ENCODE measurements at places on chromosomes 7 and 10.

- DNase-seq, result no peak
These were observed 226.0 kb downstream of the CELF2 start for GRCh38 chr10:11243425-11244222.

DNA sequence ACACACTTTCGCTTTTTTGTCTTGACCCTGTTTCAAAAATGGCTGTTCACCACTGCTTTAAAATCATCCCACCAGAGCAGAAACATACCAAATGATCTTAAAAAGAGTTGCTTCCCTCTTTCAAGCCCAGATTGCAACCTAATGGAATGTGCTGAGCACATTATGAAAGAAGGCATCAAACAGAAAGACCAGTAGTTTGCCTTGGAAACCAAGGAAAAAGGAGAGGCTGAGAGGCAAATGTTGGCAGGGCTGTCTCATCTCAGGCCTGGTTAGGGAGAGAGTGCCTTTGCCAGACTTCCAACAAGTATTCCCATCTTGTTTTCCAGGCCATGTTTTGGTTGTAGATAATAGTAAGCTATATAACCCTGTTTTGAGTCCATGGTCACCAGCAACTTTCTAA is 64.3 kb downstream of the ABCB4 start:
- no peak for DNase-seq

GRCh38 chr10:101238732-101239105 is 9.5 kb upstream of the LBX1 start:
- no peak for DNase-seq

- no peak for DNase-seq
These were observed 247.7 kb upstream of the MGMT start for GRCh38 chr10:129219364-129219763.

DNA sequence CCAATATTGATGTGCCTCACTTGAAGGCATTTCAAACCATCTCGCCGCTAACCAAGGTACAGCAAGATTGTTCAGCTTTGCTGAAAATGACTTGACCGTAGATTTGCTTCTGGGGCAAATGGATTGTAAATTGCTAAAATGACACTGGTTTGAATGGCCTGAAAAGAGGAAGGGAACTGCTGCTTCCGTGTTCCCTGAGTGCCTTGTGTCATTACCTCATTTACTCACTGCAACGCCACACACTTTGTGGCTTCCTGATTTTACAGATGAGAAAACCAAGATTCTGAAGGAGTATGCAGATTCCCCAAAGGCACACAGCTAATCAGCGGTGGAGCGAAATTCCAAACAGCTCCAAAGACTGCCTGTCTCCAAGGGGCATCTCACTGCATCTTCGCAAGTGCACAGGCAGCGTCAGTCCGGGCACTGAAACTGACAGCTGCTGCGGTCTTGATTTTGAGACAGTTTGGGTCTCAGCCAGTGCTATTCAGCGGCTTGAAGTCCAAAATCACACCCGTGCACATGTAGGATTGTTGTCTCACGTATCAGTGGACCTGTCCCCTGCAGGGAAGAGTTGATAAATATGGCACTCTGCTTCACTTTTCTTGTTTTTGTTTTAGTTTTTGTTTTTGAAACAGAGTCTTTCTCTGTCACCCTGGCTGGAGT is 290.9 kb downstream of the DPP6 start:
- no peak for DNase-seq

GRCh38 chr10:110209926-110210673 is 2.7 kb downstream of the MXI1 start:
- DNase-seq, result no peak

DNA sequence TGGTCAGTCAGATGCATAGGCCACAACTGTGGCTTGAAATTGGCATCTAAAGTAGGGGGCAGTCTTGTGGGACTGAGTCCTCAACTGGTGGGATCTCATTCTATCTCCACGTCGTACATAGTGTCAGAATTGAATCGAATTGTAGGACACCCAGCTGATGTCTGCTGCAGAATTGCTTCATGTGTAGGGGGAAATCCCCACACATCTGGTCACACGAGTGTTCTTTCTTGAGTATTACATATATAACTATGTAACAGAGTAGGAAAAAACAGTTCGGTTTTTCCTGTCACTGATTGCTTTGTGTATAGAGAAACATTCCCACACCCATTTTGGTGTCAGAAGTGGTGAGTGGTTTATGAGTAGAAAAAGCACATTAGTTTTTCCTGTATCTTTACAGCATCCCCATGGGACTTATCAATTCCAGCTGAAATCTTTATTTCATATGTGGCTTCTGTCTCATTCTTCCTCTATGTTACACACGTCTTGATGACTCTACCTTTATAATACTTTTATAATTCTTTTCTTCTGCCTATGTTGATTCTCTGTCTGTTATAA is 79.4 kb upstream of the PCGF5 start:
- no peak for DNase-seq

- no peak for DNase-seq
These were observed 483.1 kb upstream of the CNTNAP2 start for GRCh38 chr7:145633513-145633912.

DNA sequence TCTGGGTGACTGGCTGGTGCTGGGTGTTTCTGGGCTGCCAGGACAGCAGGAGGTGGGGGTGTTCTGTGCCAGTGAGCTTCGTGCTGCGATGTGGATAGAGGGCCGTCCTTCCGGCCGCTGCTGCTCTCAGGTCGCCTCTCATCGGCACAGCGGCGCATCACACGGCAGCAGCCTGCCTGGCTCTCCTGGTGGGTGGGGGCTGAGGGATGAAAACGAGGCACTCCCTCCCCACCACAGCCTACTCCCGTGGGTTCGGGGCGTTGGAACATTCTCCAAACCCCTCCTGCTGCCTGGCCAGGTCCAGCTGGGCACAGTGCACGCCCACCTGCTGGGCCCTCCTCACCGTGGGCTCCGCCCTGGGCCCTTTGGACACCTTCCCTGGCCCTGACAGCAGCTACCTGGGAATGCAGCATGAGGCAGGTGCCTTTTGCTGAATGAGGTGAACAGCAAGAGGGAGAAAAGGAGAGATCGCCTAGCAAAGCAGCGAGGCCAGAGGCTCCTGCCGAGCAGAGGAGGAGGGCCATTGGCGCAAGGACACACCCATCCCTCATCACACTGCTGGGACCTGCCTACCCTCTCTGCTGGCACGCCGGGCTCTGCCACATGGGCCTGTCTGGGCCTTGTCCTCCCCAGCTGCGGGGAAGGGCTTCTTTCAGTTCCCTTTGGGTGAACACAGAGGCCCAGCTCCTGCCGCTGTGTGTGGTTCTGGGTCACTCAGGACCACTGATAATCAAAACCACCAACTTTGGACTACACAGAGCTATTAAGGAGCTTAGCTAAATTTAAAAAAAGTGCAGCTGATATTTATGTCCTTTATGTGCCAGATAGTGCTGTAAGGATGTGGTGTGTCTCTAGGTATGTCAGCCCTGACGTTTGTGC is 33.4 kb downstream of the INPP5A start:
- DNase-seq, result no peak

DNA sequence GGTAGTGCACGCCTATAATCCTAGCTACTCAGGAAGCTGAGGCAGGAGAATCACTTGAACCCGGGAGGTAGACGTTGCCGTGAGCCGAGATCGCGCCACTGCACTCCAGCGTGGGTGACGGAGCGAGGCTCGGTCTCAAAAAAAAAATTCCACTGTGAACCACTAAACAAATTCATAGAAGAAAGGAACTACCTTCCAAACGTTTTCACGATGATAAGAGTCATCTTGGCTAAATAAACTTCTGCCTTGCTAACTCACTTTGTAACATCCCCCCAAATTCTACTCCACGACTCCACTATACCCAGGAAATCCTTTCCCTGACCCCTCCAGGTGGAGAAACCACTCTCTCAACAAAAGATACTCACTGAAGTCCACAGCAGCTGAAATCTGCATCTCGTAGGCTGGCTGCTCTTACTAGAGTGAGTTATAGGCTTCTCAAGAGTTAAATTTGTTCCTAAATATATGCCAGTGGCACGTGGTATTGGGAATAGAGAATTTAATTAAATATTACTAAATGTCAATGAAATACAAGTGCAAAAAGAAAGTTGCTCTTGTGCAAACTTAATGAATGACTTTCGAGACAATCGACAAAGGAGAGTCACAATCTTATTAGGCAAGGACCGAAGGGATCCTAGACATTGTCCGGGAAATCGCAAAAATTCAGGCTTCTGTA is 1.6 kb upstream of the GTF2I start:
- DNase-seq, result no peak

DNA sequence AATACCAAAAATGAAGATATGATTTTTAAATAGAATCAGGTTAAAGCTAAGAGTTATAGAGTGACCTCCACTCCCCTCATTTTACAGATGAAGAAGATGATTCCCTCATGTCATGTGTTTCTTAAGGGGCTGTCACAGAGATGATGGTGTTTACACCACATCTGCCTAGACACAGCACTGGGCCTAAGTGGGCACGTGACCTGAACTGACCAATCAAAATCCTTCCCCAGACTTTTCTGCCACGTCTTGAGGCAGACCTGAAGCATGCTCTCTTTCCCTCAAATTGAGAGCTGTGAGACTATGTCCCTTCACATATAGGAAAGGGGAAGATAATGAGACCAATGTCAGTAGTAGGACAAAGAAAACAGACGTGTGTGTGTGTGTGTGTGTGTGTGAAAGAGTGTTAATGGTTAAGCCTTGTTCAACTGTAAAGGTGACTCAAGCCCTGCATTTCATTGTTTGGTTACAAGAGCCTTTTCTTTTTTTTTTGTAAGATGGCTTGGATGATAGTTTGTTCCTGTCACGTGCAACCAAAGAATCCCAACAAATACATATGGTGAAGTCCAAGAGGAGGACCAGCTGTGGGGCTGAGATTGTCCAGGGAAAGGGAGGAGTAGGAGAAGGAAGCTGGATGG is 172.8 kb upstream of the AOAH start:
- no peak for DNase-seq

GRCh38 chr7:47303695-47304453 is 278.0 kb downstream of the TNS3 start:
- no peak for DNase-seq

GRCh38 chr10:90031776-90032175 is 330.4 kb downstream of the KIF20B start:
- DNase-seq, result no peak

DNA sequence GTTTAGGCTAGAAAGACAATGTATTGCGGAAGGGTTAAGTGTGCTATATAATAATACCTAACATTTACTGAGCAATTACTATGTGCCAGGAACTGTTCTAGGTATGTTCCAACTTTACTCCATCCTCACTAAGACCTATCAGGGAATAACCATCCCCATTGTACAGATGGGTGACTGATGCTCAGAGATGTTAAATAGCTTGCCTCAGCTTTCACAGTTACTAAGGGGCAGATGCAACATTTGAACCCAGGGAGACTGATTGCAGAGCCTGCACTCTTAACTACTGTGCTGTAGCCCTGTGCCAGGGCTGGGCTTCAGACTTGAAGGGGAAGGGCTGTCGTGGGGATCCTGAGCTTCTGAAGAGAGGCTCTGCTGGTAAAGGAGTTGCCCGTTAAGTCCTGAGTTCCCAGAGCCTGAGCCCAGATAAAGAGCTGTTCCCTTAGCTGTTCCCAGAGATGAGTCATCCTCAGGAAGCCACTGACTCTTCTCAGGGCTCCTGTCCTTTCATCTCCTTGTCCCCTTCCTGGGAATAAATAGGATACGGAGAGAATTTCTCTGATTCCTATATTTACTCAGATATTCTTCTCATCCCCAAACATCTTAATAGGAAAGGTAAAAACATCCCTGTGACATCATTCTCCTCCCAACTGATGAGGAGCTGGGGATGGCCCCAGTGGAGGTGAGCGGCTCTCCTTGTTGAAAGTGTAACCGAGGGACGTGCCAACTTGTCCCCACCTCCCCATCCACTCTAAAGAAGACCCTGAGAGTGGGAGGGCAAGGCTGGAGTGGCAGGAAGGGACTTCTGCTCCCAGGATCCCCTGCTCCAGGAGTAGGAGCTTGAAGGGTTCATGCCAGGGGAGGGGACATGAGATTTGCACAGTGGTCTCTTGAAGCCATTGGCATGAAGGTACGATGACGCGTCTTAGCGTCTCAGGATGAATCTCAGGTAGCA is 28.0 kb upstream of the HABP2 start:
- no peak for DNase-seq

DNA sequence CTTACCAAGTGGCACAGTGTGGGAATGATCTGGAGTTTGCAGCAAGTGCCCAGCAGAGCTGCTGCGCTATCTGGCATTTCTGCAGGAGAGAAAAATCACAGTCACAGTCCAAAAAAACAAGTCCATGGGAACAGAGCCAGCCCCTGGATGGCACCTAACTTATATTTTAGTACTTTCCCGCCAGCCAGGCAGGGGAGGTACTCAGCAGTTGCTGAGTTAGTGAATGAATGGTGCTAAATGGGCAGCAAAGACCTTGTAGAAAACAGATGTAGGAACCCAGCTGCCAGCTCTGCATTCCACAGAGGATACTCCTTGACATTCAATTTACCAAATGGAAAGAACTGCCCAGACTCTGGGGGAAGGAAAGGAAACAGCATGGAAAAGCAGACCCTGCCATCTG is 54.5 kb downstream of the GSDME start:
- no peak for DNase-seq

GRCh38 chr10:11756766-11757315 is 14.7 kb downstream of the ECHDC3 start:
- DNase-seq, result no peak

GRCh38 chr7:94307399-94308048 is 87.2 kb upstream of the COL1A2 start:
- DNase-seq, result no peak

- no peak for DNase-seq
These were observed 128.0 kb upstream of the MBL2 start for GRCh38 chr10:52900593-52900992.

DNA sequence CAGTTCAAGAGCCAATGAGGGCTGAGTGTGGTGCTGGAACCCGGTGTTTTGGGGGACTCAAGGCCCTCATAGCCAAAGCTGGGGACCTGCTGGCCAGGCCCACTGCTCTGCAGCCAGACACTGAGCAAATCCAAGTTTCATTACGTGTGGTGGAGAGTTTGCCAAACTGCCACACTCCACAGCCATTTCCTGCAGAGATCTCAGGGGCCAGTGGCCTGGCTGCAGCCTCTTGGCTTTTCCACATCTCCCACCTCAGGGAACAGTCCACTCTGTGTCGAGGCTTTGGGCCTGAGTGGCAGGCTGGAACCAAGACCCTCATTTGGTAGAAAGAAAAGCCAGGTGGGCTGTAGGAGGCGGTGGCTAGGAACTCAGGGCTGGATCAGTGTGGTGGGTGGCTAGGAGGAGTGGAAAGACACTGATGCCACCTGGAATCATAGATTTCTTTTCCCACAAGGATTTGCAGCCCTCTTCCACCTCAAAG is 3.2 kb downstream of the HOXA11 start:
- DNase-seq, result no peak

DNA sequence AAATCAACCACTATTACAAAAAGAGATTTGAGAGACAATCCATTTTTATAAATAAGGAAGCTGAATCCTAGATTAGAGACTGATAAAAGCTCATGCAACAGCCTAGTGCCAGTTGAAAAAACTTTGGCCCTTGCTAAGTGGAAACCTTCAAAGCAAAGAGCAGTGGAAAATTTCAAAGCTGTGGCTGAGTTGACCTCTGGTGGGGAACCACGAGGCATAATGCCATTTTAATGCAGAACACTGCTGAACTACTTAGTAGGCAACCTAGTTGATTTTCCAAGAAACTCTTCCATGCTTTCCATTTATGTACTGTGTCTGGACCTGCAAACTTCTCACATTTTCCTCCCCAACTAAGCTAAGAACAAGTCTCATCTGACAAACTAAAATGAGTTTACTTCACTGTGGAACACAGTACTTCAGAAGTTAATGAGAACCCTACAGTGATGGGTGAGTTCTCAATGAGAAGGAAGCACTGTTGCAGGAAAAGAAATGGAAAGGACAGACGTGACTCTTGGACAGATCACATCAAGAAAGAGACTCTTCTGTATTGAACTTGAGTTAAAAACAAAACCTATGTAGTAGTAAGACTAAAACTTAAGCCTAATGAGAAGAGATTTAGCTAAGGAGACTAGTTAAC is 19.5 kb downstream of the FZD9 start:
- no peak for DNase-seq

All from NCI-H774 (cell line).